Suprapubic skin (tissue), 4 donors: ENCODE measurements at places on chromosomes 4 and X. TPM values are rescaled to one million over a fixed set of nuclear protein-coding genes. Genes with fewer than 3 reads are reported as not detected.

The FGB gene
- not detected for total RNA-seq

The ZFP42 gene
- total RNA-seq: not detected

The DDX53 gene
- not detected for total RNA-seq

The ABCE1 gene
- total RNA-seq: 70.6 TPM

The QRFPR gene
- not detected for total RNA-seq

The GAGE1 gene
- total RNA-seq: not detected

The FAM47E gene
- 5.3 TPM for total RNA-seq
